ENCODE measurements at places on chromosomes 6 and 20. TPM values are rescaled to one million over a fixed set of nuclear protein-coding genes. Genes with fewer than 3 reads are reported as not detected.

DNA sequence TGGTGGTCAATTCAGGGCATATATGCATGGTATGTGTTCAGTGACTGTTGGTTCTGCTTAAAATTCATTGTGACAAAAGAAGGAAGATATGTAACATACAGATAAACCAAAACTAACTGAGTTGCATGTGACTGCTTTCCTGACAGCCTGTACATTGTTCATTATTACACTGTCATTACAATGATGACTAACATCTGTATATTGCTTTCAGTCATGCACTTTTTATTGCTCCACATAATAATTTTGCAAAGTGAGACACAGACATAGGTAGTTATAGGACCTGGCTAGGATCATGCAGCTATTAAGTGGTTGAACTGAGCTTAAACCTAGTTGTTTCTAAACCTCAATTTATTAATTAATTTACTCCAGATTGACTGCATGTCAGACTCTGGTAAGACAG lies 703.2 kb downstream of the HDGFL1 start:
- H3K27me3 ChIP-seq, result no peaks in the 10 kb centered on the region
- H3K36me3 ChIP-seq, result no peaks in the 10 kb centered on the region
- H3K4me1 ChIP-seq, result no peaks in the 10 kb centered on the region
- no peak overlapping the region for H3K27ac ChIP-seq
- H3K4me3 ChIP-seq, result no peak overlapping the region

DNA sequence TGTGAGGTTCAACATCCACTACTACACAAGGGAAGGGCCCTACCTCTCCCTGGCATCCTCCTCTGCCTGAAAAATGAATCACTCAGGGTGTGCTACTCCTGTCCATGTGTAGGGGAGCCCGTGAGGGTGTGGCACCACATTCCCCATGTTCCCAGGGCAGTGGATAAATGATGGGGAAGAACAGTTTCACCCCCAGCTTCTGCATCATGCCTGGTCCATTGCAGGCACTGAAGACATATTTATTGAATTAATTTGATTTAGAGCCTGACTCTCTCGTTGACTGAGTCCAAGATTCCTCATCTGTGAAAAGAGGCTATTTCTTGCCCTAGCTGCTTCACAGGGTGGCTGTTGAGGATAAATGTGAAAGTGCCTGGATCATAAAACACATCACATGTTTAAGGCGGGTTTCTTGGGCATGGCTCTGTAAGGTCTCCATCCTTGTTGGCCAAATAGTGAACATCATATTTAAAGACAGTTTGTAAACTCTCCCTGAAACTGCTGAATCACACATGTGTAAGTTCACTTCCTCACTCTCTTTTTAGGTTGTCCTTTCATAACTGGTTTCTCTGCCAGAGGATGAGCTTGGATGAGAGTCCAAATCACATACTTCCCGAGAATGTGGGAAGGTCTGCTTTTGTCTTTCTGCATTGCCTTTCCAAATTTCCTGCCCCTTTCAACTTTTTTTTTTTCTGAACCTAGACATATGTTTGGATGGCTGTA lies 79.7 kb upstream of the FYN start:
- H3K4me1 ChIP-seq, result no peaks in the 10 kb centered on the region
- H3K36me3 ChIP-seq, result no peaks in the 10 kb centered on the region
- no peaks in the 10 kb centered on the region for H3K27me3 ChIP-seq

Gene C20orf144
- 0.16 TPM for polyA plus RNA-seq

DNA sequence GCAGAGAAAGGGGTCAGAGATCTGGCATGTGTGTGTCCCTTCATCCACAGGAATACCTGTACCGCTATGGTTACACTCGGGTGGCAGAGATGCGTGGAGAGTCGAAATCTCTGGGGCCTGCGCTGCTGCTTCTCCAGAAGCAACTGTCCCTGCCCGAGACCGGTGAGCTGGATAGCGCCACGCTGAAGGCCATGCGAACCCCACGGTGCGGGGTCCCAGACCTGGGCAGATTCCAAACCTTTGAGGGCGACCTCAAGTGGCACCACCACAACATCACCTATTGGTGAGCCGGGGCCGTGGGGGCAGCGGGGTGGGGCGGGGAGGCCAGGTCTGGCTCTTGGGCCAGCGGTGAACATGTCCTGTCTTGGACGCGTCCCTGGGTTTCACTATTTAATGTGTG lies 1.1 kb downstream of the MMP9 start:
- H3K36me3 ChIP-seq, result no peaks in the 10 kb centered on the region
- no peak overlapping the region for H3K4me3 ChIP-seq
- no peak for DNase-seq
- H3K4me1 ChIP-seq, result peaks cover 8% of the 10 kb centered on the region

- no peaks in the 10 kb centered on the region for H3K27me3 ChIP-seq
- no peaks in the 10 kb centered on the region for H3K36me3 ChIP-seq
- no peak overlapping the region for H3K4me3 ChIP-seq
- H3K27ac ChIP-seq, result no peak overlapping the region
- no peak for DNase-seq
Measured at GRCh38 chr6:57226221-57226620, 4.1 kb upstream of the RAB23 start.

DNA sequence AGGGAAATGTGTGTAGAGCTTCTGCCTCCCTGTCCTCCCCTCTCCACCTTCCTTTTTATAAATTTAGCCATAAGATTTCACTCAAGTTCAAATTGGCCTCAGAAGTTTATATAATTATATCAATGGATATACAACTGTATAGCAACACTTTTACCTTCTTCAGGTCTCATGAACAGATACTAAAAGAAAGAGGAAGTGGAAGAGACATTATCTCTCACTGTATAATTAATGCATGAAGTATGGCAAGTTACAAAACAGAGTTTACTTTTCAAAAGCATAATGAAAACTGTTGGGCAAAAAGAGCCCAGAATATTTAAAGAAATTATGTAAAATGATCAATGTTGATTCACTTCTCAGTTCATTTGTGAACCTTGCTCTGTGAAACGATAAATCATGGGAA lies 99.7 kb downstream of the PDE7B start:
- H3K4me3 ChIP-seq, result no peak overlapping the region
- H3K27me3 ChIP-seq, result no peaks in the 10 kb centered on the region
- H3K36me3 ChIP-seq, result no peaks in the 10 kb centered on the region

GRCh38 chr6:139508023-139508422 lies 133.6 kb upstream of the CITED2 start:
- H3K4me1 ChIP-seq, result no peaks in the 10 kb centered on the region
- H3K27me3 ChIP-seq, result no peaks in the 10 kb centered on the region
- H3K36me3 ChIP-seq, result no peaks in the 10 kb centered on the region
- no peak overlapping the region for H3K27ac ChIP-seq

GRCh38 chr6:2196079-2196679 lies 49.2 kb downstream of the GMDS start:
- no peak overlapping the region for H3K4me3 ChIP-seq
- H3K27ac ChIP-seq, result no peak overlapping the region
- H3K27me3 ChIP-seq, result no peaks in the 10 kb centered on the region
- no peaks in the 10 kb centered on the region for H3K36me3 ChIP-seq
- peak; percentile 55 for DNase-seq

DNA sequence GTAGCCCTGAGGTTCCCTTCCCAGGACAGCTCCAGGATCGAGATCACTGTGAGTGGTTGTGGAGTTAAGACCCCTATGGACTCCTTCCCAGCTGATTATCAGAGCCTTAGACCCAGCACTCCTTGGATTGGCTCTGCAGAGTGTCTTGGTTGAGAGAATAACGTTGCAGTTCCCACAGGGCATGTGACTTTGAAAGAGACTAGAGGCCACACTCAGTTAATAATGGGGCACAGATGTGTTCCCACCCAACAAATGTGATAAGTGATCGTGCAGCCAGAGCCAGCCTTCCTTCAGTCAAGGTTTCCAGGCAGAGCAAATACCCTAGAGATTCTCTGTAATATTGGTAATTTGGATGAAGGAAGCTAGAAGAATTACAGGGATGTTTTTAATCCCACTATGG lies 5.2 kb upstream of the BTN2A2 start:
- no peak overlapping the region for H3K27ac ChIP-seq
- no peaks in the 10 kb centered on the region for H3K27me3 ChIP-seq
- no peaks in the 10 kb centered on the region for H3K36me3 ChIP-seq
- DNase-seq, result no peak
- H3K4me3 ChIP-seq, result no peak overlapping the region
- H3K4me1 ChIP-seq, result no peaks in the 10 kb centered on the region

DNA sequence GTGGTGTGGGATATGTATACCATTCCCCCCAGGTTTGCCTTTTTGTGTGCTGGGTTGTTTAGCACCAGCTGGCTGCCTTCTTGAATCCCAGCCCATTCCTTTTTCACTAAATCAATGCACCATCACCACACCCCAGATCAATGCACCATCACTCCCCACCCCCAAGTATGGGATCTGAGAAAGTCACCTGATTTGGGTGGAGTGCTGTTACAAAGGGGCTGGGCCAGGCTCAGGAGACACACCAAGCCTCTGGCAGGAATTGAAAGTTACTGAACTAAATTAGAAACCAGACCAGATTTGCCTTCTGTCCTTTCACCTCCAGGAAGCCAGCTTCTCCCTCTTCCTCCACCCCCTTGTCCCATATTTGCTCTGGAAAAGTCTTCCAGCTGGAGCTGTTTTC lies 19.6 kb upstream of the PKHD1 start:
- no peaks in the 10 kb centered on the region for H3K36me3 ChIP-seq
- DNase-seq, result no peak
- H3K4me1 ChIP-seq, result no peaks in the 10 kb centered on the region
- H3K27me3 ChIP-seq, result no peaks in the 10 kb centered on the region
- no peak overlapping the region for H3K27ac ChIP-seq

DNA sequence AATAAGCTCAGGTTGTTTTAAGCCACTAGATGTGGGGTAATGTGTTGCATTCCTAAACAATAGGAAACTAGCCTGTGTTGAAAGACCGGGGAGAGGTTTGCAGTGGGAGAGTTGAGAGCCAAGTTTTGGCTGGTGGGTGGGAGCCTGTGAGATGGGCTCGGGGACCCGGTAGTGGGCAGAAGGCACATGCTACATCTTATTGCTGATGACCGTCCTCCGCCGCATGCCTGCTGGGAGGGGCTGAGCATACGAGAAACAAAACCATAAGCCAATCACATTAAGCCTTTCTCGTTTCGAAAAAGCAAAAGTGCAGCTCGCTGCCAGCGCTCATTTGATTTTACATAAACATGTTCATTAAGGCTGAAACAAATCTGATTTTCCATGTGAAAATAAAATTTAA lies 57.4 kb upstream of the MPC1 start:
- no peaks in the 10 kb centered on the region for H3K36me3 ChIP-seq
- H3K27me3 ChIP-seq, result no peaks in the 10 kb centered on the region
- H3K4me3 ChIP-seq, result no peak overlapping the region
- H3K4me1 ChIP-seq, result no peaks in the 10 kb centered on the region
- DNase-seq, result no peak

Gene BPI
- 0.16 TPM for polyA plus RNA-seq

- no peaks in the 10 kb centered on the region for H3K4me1 ChIP-seq
- no peak overlapping the region for H3K27ac ChIP-seq
- H3K27me3 ChIP-seq, result no peaks in the 10 kb centered on the region
- H3K36me3 ChIP-seq, result no peaks in the 10 kb centered on the region
Measured at GRCh38 chr6:46367354-46368168, 123.7 kb downstream of the RCAN2 start.

DNA sequence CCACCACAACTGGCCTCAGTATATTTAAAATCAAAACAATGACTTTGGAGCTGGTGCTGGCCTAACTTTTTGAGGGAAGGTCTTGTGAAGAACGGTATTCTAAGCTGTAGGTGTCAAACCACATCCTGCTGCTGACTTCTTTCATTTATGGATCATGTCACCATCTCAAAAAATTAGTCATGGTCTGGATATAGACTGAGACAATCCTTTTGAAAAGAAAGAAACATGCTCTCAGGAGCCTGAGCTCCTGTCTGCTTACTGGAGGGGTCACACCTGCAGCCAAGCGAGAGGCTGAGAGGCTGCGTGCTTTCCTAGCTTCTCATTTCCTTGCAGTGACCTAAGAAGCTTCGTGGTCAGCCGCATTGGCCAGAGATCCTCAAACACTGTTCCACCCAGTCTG lies 55.2 kb downstream of the TIAM2 start:
- H3K4me1 ChIP-seq, result no peaks in the 10 kb centered on the region
- H3K27me3 ChIP-seq, result no peaks in the 10 kb centered on the region
- no peaks in the 10 kb centered on the region for H3K36me3 ChIP-seq
- no peak for DNase-seq
- no peak overlapping the region for H3K4me3 ChIP-seq

Gene SRF
- polyA plus RNA-seq, result 22.4 TPM

Gene PPP1R3G
- polyA plus RNA-seq, result 2.1 TPM

- H3K36me3 ChIP-seq, result no peaks in the 10 kb centered on the region
- no peak overlapping the region for H3K27ac ChIP-seq
- no peaks in the 10 kb centered on the region for H3K4me1 ChIP-seq
- H3K27me3 ChIP-seq, result no peaks in the 10 kb centered on the region
- no peak overlapping the region for H3K4me3 ChIP-seq
Measured at GRCh38 chr6:137816133-137816579, 50.9 kb upstream of the TNFAIP3 start.

- H3K4me1 ChIP-seq, result no peaks in the 10 kb centered on the region
- DNase-seq, result no peak
- no peak overlapping the region for H3K27ac ChIP-seq
- no peaks in the 10 kb centered on the region for H3K36me3 ChIP-seq
- no peaks in the 10 kb centered on the region for H3K27me3 ChIP-seq
Measured at GRCh38 chr6:129996387-129996786, 22.0 kb upstream of the L3MBTL3 start.

DNA sequence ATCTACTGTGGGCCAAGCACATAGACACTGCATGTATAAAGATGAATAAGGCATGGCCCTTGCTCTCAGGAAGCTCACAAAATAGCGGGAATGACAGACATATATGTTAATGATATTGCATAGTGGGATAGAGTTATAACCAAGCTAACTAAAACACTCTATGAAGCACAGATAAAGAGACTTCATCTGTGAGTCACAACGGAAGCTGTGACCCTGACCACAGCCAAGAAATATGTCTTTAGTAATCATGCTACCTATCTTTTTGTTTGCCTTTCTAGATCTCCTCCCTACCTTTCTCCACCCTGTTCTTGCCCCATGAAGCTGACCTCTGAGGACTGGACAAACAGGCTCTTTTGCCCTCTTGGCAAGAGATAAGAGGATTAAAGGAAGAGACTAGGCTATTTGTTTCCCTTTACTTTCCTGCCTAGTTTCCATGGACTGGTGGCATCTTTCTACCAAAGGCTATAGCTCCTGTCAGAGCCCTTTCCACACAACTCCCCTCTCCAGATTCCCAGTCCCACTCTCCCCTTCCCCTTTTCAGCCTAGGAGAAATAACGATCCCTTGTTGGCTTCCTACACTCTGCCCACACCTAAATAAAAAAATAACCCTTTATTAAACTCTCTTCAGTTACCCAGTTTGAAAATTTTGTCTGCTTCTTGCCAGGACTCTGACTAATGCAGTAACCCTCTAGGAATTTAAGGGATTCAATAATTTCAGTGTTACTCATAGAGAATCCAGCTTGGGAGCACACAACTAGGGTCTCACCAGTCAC lies 504.9 kb upstream of the MARCKS start:
- no peak for DNase-seq
- H3K4me3 ChIP-seq, result no peak overlapping the region
- H3K4me1 ChIP-seq, result peaks cover 11% of the 10 kb centered on the region
- H3K27me3 ChIP-seq, result no peaks in the 10 kb centered on the region
- H3K36me3 ChIP-seq, result no peaks in the 10 kb centered on the region
- H3K27ac ChIP-seq, result no peak overlapping the region

Gene TMEM74B
- polyA plus RNA-seq, result 0.24 TPM

- no peak overlapping the region for H3K4me3 ChIP-seq
- no peak for DNase-seq
Measured at GRCh38 chr20:1656844-1657243, 735 bp downstream of the SIRPG start.

- no peak overlapping the region for H3K4me3 ChIP-seq
- no peaks in the 10 kb centered on the region for H3K4me1 ChIP-seq
- H3K27me3 ChIP-seq, result no peaks in the 10 kb centered on the region
- no peak overlapping the region for H3K27ac ChIP-seq
- DNase-seq, result no peak
Measured at GRCh38 chr6:130773860-130774259, 53.3 kb upstream of the SMLR1 start.

Gene SCRT2
- polyA plus RNA-seq, result not detected
